Activated CD8-positive, alpha-beta T cell treated with anti-CD3 and anti-CD28 coated beads for 36 hours (primary cell): ENCODE measurements at places on chromosomes 12 and 14. TPM values are rescaled to one million over a fixed set of nuclear protein-coding genes. Genes with fewer than 3 reads are reported as not detected.

- no peak for DNase-seq
Measured at GRCh38 chr12:5226581-5226980, 182.9 kb downstream of the KCNA5 start.

DNA sequence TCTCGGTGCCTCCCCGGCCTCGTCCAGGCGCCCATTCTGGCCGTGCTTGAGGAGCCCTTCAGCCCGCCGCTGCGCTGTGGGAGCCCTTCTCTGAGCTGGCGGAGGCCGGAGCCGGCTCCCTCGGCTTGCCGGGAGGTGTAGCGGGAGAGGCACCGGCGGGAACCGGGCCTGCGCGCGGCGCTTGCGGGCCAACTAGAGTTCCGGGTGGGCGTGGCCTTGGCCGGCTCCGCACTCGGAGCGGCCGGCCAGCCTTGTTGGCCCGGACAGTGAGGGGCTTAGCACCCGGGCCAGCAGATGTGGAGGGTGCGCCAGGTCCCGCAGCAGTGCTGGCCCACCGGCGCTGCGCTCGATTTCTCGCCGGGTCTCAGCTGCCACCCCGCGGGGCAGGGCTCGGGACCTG lies 168.7 kb upstream of the RPL10L start:
- no peak for DNase-seq

GRCh38 chr12:49344486-49345050 lies 2.1 kb upstream of the DNAJC22 start:
- no peak for DNase-seq

- no peak for DNase-seq
Measured at GRCh38 chr12:122533856-122534255, 6.8 kb downstream of the KNTC1 start.

- no peak for DNase-seq
Measured at GRCh38 chr12:57517187-57517586, 3.1 kb downstream of the DDIT3 start.

DNA sequence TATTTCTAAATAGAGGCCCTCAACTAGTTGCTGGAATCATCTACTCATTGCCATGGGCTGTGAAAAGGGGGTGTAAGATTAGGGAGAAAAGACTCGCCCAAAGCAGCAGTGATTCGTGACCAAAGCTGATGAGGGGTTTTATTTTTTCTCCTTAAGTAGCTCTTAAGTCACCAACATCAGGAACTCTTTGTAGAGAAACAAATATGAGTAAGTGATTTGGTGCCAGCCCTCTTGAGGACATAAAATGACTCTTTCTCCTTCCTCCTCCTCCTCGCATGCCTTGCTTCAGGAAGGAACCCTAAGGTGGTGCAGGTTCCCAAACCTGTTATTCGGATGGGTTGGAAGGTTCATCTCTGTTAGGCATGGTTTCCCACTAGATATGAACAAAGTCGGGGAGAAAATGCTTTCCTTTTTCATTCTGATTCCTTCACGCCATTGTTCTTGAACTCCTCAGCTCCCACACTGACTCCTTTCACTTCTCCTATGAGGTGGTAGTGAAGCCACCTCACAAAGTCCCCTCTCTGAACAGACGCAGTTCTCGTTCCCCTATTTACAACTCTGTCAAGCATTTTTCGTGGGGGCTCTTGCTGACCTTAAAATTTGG lies 113.4 kb downstream of the ETV6 start:
- no peak for DNase-seq

The EIF2S3B gene
- total RNA-seq: 3.3 TPM

The TTC6 gene
- not detected for total RNA-seq

DNA sequence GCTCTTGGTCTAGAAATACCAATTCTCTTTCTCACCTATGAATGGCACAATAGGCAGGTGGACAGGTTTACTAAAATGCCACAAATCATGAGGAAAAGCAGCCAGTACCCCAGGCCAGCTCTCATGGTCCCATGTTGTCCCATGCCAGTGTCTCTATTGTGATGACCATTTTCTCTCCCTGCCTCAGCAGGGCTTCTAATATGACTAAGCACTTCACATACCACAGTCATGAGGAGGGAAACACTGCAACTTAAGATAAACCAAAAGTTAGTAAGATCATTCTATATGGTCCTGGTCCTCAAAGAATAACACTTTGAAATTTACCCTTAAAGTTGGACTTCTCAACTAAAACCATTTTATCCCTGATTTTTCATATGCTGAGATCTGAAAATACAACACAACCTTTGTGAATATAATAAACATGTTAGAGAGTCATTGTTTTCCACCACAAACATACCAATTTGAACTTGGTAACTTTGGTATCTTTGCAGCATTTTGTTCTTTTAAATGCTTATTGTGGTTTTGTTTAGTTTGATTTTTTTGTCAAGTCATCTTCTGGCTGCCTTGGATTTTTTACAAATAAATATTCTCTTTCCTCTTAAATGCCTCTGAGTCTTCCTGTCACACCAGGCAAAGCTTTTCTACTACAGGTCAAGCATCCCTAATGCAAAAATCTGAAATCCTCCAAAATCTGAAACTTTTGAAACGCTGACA lies 3.6 kb downstream of the TTC5 start:
- no peak for DNase-seq

- no peak for DNase-seq
Measured at GRCh38 chr12:92444763-92445162, 258.0 kb upstream of the PLEKHG7 start.

The VDR gene
- 86.4 TPM for total RNA-seq

GRCh38 chr14:73008501-73008900 lies 18.4 kb downstream of the ZFYVE1 start:
- no peak for DNase-seq

The ENDOU gene
- total RNA-seq: not detected

The KRT85 gene
- total RNA-seq: not detected

The NTF3 gene
- not detected for total RNA-seq

GRCh38 chr12:79331870-79332269 lies 358.9 kb downstream of the PAWR start:
- no peak for DNase-seq

DNA sequence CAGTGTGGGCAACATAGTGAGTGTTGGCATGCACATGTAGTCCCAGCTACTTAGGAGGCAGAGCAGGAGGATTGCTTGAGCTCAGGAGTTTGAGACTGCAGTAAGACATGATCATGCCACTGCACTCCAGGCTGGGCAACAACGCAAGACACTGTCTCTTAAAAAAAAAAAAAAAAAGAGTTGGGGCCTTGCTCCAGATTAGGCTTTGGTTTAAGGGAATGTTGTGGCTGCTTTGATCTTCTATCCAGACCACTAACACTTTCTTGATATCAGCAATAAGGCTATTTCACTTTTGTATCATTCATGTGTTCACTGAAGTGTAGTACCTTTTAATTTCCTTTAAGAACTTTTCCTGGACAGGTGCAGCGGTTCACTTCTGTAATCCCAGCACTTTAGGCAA lies 2.8 kb upstream of the FITM1 start:
- no peak for DNase-seq

The RIPK3 gene
- total RNA-seq: 5.9 TPM

DNA sequence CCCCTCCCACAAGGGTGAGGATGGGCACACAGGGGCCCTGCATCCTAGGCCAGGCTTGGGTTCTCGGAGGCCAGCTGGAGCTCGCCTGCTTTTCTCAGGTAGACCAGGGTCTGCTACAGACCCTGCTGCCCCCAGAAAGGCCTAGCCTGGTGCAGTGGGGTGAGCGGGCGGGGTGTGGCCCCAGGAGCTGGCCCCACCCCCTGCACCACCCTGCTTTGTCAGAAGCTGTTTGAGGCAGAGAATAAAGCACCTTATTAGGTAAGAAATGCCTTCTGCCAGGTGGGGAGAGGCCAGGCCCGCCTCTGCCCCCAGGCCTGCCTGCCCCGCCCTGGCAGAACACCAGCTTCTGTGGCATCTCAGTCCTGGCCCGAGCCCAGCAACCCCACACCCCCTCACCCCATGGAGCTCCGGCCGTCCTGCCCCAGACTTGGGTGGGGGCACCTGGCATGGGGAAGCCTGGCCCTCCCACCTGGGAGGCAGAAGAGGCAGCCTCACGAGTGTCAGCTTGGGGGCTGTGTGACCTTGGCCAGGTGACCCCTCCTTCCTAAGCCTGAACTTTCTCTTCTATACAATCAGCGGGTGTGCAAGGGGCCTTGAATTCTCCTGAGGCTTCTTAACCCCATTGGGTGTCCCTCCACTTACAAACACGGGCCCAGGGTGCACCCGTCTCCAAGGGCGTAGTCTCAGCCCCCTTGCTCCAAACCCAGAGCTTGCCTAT lies 43.2 kb downstream of the KRT80 start:
- no peak for DNase-seq

- DNase-seq: no peak
Measured at GRCh38 chr12:50110762-50111351, 1.2 kb upstream of the COX14 start.

The LYSET gene
- 13.6 TPM for total RNA-seq

DNA sequence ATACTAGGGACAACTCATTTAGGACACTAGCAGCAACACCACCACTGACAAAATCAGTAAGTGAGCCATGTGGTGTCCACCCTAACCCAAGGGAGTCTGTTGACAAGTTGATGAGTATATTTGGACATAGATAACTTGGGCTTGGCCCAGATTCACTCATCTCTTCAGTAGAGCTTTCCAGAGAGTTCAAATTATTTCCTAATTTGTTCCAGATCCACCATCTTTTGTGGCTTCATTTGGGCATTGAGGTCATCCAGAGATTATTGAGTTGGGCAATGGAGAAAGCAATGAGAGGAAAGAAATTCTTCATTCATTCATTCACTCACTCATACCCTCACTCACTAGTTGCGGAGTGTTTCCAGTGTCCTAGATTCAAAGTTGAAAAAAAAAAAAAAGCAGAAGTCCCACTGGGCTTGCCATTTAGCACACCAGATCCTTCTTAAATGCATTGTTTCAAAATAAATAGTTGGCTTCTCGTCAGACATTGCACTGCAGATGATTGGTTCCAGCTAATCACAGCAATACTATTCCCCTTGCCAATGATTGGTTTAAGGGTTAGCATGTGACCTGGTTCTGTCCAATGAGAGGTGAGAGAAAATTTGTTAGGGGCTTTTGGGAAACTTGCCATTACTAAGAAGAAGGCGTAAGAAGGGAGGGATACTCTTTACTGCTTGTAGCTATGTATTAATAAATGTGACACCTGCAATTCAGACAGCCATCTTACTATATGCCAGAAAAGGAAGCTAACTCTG lies 31.8 kb upstream of the WSCD2 start:
- DNase-seq: no peak

GRCh38 chr14:76883447-76883846 lies 57.2 kb downstream of the LRRC74A start:
- DNase-seq: no peak
